ENCODE measurements at places on chromosomes 13 and 19.

DNA sequence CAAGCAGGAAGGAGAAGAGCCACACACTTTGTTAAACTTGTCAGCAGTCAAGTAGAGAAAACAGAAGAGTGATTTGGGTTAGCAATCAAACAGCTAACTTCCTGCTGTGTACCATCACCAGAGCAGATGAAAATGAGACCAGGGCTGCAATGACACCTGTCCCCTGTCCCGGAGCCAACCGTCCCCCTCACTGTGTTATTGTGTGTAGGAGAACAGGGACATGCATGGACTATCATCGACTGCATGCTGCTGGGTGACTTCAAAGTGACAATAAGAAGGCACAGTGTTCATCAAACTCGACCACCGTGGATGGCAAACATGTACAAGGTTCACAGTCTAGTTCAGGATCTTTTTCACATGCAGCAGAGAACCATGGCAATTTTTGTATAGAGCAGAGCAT lies 94.0 kb upstream of the SLC15A1 start:
- no peak for DNase-seq

DNA sequence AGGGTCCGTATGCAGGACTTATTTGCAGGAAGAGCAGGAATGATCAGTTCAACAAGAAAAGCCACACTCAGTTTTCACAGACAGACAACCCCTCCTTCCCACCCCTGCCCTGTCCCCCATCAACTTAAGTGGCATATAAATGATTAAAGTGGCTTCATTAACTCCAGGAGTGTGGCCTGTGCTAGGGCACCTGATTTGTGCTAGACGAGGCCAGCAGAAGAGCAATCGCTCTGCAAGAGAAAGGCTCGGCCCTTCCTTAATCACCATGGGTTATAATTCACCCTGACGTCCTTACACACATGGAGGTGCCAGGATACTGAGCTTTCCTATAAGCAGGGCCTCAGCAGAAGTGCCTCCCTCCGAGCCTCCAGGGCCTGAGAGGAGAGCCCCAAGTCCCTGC lies 14.6 kb downstream of the C19orf12 start:
- DNase-seq, result no peak

GRCh38 chr19:35094656-35095055 lies 21.0 kb upstream of the FXYD3 start:
- DNase-seq, result no peak

- DNase-seq, result no peak
Measured at GRCh38 chr13:66427458-66427861, 802.7 kb downstream of the PCDH9 start.

GRCh38 chr13:98098516-98098915 lies 44.4 kb upstream of the FARP1 start:
- DNase-seq, result no peak

- no peak for DNase-seq
Measured at GRCh38 chr13:35855531-35856019, 275.6 kb downstream of the DCLK1 start.

DNA sequence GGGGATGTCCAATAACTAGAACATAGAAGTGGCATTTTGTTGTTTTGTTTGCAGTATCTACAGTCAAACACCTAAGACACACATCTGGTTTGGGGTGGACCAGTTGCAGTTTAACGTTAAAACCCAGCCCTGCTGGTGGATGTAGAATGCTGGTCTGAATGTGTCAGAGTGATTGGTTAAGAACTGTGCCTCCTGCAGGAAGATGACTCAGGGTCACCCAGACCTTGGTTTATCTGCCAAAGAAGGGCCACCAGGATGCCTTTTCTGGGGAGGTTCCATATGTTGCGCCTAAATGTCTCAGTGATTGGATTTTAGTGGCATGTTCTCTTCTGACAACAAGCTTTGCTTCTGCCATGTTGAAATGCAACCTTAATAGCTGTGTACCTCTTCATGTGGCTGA lies 23.1 kb downstream of the ZNF536 start:
- DNase-seq, result no peak

DNA sequence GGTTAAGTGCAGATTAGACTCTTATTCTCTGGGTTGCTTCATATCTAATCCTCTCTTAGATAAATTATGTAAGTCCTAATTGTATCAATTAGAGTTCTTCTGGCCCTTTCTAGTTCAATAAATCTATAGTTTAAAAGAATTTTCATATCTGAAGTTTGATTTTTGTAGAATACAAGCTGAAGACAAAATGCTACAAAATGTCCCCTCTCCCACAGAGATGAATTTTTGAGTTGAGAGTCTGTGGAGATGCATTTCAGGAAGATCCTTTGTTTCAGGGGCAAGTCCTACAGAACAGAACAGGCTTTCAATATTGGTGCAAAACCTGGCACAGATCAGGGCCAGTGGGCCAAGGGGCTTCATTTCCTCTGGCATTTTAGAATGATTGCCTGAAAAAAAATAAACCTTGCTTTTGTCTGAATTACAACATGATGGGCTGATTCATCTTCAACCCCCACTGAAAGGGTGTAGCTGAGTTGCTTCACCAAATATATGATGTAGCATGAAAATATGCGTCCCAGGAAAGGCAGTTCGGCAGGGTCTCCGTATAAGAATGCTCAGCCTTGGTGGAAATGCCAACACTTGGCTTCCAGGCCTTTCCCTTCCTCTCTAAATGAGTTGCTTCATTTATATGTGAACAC lies 6.4 kb upstream of the IPO5 start:
- no peak for DNase-seq

DNA sequence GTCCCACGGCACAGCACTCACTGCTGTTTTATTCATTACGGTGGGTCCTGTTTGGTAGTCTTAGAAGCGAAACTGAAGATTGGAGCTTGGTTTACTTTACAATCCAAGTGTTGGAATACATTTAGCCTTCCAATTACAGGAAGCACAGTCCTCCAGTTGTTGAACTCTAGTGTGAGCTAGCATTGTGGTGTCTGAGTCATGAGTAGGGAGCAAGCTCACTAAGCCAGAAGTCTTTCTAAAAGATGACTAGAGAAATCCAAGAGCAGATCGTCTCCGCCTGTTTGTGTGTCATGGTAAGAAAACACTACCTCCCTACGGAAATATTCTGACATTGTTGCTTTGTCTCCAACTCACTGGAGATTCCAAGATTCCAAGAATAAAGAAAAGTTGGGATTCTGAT lies 10.1 kb upstream of the SHISA2 start:
- no peak for DNase-seq

DNA sequence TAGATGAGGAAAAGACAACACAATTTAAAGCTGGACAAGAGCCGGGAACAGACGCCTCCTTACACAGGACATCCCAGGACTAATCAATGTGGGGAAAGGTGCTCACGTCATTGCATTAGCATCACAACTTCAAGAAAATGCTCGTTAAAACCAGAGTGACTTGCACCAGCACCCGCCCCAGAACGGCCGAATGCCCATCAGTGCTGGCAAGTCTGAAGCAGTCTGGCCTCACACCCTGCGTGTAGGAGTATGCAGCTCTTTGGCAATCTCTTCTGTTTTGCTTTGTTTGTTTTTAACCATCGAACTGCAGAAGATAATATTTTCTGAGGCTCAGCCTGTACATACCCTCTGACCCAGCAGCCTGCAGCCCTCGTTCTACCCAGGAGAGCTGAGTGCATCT lies 44.8 kb upstream of the LDLR start:
- DNase-seq, result no peak

- DNase-seq, result peak; percentile 24
Measured at GRCh38 chr19:3276341-3276799, 51.9 kb downstream of the CELF5 start.

DNA sequence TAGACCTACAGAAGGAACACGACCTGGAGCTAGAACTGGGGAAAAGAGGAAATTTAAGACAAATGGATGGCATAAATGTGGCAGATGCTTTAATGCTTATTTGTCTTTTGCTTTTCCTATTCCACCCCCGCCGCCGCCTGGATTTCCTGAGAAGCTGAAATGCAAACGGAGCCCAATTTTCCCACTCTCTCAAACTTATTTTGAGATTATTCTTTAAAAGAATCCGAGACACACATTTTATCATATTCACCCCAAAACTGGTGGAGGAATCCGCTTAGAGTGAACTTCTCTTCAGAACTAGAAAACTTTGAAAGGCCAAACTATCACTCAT lies 5.8 kb downstream of the POU4F1 start:
- no peak for DNase-seq

GRCh38 chr19:6613711-6614110 lies 22.8 kb upstream of the CD70 start:
- no peak for DNase-seq

- no peak for DNase-seq
Measured at GRCh38 chr13:71448080-71448630, 418.8 kb downstream of the DACH1 start.

- DNase-seq, result no peak
Measured at GRCh38 chr19:10404888-10405820, 1.8 kb upstream of the CDC37 start.

DNA sequence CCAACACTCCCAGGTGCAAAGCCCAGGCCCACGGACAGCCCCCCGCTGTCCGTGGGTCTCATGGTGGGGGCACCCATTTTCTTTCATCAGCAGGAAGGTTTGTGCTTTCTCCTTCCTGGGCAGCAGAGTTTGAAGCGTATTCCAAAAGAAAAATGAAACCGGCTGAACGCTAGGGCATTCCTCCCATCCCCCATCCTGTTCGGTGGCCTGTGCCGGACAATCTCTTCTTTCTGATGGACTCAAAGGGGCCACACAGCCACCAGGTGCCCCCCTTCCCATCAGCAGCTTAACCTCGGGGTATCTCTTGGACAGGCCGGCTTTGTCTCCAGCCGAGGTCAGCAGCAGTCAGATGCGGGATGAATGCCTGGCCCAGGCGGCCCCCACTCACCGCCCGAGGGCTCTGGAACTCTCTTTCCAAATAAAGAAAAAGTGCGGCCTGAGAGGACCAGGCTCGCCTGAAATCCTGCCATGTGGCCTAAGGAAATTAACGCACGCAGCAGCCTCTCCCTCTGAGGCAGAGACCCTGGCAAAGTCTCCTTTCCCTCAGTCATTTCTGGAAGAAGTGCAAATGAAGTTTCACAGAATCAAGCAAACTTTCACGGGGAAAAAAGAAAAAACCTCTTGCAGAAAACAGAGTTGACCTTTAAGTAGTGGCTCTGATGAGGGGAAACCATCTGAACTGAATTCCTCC lies 67.8 kb downstream of the RASA3 start:
- no peak for DNase-seq

GRCh38 chr19:27822336-27822735 lies 1390.6 kb downstream of the UQCRFS1 start:
- DNase-seq, result no peak

DNA sequence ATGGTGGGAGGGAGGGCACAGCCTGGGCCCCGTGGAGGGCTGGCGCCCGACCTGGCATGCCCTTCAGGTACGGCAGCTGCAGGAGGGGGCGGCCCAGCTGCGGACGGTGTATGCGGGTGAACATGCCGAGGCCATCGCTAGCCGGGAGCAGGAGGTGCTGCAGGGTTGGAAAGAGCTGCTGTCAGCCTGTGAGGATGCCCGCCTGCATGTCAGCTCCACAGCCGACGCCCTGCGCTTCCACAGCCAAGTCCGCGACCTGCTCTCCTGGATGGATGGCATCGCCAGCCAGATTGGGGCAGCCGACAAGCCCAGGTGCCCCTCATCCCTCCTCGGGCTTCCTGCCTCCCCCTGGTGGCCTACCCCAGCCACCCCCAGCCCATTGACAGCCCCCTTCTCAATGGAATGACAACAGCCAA lies 16.6 kb upstream of the SHKBP1 start:
- DNase-seq, result no peak

GRCh38 chr13:91174886-91175501 lies 172.5 kb upstream of the MIR17HG start:
- no peak for DNase-seq

GRCh38 chr19:3343619-3344502 lies 22.5 kb upstream of the NFIC start:
- no peak for DNase-seq

- no peak for DNase-seq
Measured at GRCh38 chr13:83048419-83048818, 833.9 kb downstream of the SLITRK1 start.

DNA sequence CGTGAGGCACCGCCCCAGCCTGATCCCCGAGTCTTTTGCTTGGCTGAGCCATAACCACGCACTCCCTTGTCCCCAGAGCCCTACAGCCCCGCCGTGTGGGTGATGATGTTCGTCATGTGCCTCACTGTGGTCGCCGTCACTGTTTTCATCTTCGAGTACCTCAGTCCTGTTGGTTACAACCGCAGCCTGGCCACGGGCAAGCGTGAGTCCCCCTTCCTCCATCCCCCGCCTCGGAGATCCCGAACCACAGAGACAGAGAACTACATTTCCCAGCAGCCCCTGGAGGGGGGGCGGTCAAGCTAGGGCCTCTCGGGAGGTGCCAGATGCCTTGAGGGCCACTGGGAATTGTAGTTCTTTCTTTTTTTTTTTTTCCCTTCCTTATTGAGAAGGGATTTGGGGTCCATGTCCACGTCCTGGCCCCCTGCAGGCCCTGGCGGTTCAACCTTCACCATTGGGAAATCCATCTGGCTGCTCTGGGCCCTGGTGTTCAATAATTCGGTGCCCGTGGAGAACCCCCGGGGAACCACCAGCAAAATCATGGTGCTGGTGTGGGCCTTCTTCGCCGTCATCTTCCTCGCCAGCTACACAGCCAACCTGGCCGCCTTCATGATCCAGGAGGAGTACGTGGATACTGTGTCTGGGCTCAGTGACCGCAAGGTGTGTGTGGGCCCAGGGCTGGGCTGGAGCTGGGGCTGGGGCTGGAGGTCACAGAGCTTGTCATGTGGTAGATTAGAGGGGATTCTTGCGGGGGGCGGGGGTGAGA lies 25.9 kb downstream of the GRIN2D start:
- peak; percentile 52 for DNase-seq

DNA sequence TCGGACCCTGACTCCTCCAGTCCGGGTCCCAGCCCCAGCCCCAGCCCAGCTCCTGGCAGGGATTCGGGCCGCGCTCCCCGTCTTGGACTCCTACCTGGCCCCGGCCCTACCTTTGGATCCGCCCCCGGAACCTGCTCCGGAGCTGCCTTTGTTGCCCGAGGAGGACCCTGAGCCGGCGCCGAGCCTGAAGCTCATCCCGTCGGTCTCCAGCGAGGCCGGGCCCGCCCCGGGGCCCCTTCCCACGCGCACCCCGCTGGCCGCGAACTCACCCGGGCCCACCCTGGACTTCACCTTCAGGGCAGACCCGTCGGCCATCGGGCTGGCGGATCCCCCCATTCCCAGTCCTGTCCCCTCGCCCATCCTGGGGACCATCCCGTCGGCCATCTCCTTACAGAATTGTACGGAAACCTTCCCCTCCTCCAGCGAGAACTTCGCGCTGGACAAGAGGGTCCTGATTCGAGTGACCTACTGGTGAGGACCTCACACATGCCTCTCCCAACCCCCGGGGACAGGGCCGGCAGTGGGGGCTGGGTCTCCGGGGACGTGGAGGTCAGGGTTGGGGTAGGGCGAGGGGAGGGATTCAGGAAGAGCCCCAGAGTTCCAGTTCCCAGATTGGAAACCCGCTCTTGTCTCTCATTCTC lies 732 bp downstream of the SELENOV start:
- no peak for DNase-seq

GRCh38 chr19:8208119-8208921 lies 850 bp upstream of the CERS4 start:
- no peak for DNase-seq

All from stimulated activated CD4-positive, alpha-beta T cell treated with anti-CD3 and anti-CD28 coated beads, Interleukin-2, amount 100 ng/mL, for 4 hours (primary cell).